ENCODE measurements at places on chromosomes 16 and 17.

- no peak for DNase-seq
Measured at GRCh38 chr17:80704381-80704819, 159.8 kb downstream of the RPTOR start.

- DNase-seq: no peak
Measured at GRCh38 chr16:21117567-21117966, 33.1 kb downstream of the DNAH3 start.

DNA sequence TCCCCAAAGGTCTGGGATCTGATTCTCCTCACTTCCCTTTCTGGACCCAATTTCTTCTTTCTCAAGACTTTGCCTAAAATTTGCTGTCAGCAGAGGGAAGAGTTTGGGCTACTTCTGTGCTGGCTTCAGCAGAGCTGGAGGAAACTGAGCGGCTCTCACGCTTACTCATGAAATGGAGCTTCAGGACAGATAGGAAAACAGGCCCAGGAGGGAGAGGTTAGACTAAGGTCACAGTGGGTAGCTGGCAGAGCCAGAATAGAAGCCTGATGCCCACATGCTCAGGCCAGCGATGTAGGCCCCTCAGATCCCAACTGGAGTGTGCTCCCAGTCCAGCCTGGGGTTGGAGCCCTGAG is 593 bp downstream of the SLC38A7 start:
- no peak for DNase-seq

- no peak for DNase-seq
Measured at GRCh38 chr17:73643852-73644144, 447 bp downstream of the SDK2 start.

DNA sequence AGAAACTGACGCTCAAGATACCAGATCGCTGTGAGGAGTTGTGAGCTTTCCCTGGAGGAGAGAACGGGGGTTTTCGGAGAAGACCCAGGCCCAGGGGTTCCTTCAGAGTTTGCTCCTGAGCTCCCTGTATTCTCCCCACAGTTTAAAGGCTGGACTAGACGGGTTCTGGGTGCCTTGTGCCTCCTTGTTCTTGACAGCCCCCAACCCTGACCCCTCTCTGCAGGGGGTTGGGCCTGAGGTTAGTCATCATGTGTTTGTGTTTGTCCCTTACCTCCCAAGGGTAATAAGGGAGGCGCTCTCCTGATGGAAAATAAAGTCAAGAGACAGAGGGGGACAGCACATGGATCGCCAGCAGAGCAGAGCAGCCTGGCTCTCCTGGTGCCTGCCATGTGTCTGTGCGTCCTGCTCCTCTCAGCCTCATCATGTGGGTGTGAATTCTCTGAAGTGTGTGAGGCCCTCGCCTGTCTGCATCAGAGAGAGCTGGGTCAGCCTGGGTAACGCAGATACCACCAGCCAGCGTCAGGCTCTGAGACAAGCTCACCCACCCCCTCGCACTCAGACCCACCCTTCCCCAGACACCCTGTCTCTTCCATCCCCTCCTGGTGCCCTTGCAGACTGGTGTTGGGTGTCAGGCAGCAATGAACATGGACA is 8.7 kb downstream of the HEXIM2 start:
- DNase-seq: no peak

GRCh38 chr17:17191346-17191792 is 14.8 kb downstream of the PLD6 start:
- no peak for DNase-seq

GRCh38 chr16:59754854-59755253 is 1020.7 kb upstream of the GOT2 start:
- DNase-seq: no peak

GRCh38 chr16:6558126-6558525 is 774.5 kb upstream of the RBFOX1 start:
- no peak for DNase-seq

- DNase-seq: no peak
Measured at GRCh38 chr17:31673076-31673475, 186.0 kb downstream of the COPRS start.

DNA sequence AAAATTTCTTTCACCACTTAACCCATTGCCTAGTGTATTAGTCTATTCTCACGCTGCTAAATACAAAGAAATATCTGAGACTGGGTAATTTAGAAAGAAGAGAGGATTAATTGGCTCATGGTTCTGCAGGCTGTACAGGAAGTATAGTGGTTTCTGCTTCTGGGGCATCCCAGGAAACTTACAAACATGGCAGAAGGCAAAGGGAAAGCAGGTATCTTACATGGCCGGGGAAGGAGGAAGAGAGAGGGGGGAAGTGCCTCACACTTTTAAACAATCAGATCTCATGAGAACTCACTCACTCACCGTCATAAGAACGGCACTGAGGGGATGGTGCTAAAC is 931.4 kb upstream of the SOX9 start:
- DNase-seq: no peak

GRCh38 chr17:51491416-51491815 is 231.1 kb downstream of the UTP18 start:
- DNase-seq: no peak

GRCh38 chr17:64185101-64185500 is 55.2 kb upstream of the ERN1 start:
- no peak for DNase-seq

- no peak for DNase-seq
Measured at GRCh38 chr16:88130681-88131080, 179.4 kb downstream of the BANP start.

DNA sequence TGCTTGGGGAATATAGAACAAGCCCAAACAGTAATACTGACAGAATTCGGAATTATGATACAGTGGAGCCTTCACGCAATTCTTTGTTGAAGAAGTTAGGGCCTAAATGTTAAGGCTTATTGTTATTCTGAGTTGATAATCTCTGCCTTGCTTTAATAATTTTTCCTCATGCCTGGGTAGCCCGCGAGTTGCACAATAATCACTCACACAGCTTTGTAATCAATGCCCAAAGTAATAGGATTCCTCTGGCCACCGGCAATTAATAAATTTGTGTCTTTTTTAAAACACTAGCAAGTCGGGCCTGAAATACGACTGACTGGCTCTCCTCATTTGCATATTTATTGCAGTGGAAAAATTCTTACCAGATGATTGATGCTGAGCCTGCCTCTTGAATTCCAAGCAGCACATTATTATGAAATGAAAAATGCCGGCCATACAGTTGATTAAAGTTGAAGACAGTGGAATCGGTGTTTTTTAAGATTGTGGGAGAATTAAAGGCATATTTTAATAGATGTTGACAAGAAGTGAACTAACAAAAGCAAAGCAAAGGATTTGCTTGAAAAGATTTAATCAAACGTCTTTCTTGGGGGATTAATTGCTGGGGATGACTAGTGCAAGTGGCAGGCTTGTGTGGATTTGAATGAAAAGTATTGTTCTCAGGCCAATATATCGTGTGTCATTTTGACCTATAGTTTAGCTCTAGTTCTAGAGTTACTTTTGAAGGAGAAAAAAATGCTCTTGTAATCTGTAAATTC is 30.2 kb downstream of the AATF start:
- DNase-seq: no peak

DNA sequence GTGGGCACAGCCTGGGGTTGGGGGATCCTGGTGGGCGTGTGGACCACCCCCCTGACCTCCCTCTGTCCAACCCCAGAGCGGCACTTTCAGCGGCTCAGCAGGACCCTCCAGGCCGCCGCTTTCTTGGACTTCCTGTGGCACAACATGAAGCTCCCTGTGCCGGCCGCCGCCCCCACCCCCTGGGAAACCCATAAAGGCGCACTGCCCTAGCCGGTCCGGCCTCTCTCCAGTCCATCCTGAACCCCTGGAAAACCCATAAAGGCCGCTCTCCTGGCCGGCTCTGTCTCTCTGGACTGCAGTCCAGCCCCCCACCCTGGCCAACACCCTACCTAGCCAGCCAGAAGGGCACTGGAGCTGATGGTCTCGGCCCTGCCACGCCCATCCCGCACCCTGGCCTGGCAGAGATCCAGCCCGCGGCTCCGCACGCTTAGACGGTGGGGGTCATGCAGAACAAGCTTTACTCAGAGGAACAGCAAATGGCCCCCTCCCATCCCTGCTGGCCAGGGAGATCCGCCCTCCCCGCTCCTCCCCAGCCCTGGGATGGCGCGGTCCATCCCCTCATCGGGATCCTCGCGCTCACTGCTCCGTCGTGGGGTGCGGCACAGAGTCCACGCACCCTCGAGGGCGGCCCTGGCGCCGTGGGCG is 2.7 kb downstream of the NOXO1 start:
- no peak for DNase-seq

DNA sequence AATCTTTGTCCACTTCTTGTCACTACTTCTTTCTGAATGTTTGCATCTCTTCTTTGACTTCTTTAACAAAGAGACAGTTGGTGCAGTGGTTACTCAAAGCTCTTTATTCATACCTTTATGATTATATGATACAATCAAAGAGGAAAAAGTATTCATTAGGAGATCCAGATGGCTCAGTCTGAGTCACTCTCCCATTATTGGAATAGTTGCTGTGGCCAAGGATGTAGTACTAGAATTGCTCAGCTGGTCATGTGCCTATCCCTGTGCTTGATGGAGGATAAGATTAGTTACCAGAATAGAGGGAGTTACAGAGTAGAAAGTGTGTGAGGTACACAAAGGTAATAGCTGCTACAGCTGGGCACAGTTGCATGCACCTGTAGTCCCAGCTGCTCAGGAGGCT is 18.3 kb downstream of the BCAS3 start:
- DNase-seq: no peak

DNA sequence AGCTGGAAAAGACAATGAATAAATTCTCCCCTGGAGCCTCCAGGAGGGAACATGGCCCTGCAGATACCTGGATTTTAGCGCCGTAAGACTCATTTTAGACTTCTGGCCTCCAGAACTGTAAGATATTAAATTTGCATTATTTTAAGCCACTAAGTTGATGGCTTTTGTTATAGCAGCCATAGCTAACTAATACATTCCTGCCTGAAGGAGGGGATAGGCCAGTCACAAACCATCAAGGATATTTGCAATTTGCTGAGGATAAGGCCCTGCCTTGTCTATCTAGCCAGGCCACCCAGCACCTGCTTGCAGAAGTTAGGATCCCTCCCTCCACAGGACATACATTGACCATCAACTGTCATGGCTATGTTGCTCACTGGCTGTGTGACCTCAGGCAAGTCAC is 4.9 kb upstream of the KCNG4 start:
- DNase-seq: no peak

DNA sequence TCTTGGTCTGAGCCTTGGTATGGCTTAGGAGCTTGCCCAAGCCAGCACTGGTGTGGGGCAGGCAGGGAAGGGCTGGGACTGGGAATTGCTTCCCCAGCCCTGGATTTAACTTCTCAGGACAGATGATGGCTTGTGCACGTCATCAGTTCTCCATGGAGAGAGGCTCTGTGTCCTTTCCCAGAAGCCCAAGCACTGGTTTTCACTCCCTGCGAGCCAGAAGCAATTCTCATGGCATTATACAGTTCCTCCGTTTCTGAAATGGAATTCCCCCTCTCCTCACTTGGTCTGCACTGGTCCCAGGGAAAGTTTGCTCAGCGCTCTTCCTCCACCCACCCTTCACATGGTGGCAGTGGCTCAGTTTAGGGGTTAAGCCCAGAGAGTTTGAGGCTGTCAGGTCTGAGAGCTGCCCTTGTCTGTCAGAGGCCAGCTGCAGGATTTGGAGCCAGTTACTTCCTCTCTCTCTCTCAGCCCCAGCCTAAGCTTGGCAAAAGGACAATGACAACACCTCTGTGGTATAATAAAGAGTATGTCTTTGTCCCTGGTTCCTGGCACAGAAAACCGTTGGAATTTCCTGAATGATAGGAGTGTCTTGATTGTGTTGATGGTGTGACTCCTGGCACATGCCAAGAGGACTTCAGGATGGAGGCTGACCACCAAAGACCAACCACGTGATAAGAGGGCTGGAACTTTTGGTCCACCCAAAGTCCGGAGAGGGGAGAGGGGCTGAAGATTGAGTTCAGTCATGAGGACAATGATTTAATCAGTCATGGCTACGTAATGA is 219.6 kb upstream of the TNRC6C start:
- no peak for DNase-seq

- DNase-seq: no peak
Measured at GRCh38 chr16:20610211-20610891, 34.2 kb upstream of the ACSM2B start.

- DNase-seq: peak; percentile 20
Measured at GRCh38 chr16:81545470-81546250, 101.1 kb downstream of the CMIP start.

- DNase-seq: peak; percentile 55
Measured at GRCh38 chr17:39755554-39756379, 18.0 kb downstream of the GRB7 start.

GRCh38 chr17:43406676-43407645 is 8.2 kb downstream of the ARL4D start:
- no peak for DNase-seq

DNA sequence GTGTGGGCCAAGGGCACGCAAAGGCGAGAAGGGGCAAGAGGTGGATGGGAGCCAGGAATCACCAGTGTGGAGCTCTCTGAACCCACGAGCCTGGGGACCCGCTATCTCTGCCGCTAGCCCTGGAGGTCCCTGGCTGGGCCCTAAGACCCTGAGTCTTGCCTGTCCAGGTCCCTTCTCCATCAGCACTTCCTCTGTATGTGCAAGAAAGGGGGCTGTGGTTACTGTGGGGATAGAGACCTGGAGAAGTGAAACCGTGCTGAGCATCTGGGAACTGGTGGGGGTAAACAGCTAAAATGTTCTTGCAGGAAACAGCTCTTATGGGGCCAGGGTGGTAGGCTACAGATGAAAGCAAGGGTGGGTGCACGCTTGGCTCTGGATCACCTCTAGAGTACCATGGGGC is 3.1 kb downstream of the SPNS3 start:
- no peak for DNase-seq

GRCh38 chr17:55845385-55845784 is 94.5 kb downstream of the PCTP start:
- no peak for DNase-seq
